NCI-H82 (cell line): ENCODE measurements at places on chromosomes 13 and 19.

DNA sequence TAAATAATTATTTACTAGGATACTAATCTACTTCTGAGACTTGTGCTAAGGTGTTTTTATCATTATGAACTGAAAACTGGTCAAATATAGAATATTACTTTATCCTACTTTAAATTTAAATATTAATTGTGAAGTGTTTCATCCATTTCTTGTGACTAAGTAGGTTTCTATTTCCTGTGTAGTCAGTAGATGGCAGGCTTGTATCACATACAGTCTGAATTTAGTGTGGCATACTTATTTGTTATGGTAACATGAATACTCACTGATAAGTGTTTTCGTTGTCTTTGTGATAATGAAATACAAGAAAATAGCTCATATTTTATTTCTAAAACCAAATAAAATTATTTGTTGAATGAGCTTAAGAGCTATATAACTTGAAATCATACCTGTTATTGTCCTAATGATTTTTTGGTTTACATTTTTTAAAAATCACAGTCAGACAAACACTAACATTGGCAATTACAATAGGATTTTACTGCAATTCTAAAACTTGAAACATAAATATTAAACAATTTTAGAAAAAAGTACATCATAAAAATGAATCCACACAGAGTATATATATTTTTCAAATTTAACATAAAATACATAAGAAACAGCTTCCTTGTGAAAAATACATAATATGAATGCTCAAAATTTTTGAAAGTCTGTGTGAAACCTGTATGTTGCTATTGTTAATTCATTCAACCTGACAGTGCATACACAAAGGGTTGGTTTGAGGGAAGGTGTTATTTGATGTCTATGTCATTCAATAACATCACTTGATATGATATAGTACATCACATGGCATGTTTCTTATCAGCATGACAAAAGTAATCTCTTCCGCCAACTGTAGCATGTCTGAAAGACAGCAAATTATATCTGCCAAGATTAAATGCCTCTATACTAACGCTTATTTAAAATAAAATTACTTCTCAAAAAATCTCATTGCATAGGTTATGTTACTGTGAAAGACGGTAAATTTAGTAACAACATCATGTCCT is 904.8 kb upstream of the PCDH20 start:
- DNase-seq: peak; percentile 82

DNA sequence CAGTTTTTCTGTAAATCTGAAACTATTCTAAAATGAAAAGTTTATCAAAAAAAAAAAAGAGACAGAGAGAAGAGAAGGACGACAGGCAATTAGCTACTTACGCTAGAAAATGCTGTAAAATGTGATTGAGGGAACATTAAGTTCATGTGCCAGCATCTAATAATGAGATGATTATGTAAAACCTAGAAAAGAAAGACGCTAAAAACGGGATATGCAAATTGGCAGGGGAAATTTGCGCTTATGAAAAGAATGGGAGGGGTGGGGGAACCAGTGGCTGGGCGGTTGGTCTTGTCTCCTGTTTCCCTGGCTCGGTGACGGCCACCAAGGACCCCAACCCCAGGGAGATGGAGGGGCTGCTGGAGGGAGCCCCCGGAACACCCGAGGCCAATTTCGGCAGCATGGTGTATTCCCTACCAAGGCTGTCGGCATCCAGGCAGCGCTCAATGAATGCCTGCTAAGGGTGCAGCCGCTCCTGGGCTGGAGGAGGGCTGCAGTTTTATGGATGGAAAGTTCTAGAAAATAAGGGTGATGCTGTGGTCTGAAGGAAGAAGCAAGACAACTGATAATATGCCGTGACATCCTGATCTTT is 34.2 kb downstream of the GNG7 start:
- no peak for DNase-seq

- no peak for DNase-seq
Measured at GRCh38 chr19:49645995-49646394, 4.0 kb downstream of the SCAF1 start.

DNA sequence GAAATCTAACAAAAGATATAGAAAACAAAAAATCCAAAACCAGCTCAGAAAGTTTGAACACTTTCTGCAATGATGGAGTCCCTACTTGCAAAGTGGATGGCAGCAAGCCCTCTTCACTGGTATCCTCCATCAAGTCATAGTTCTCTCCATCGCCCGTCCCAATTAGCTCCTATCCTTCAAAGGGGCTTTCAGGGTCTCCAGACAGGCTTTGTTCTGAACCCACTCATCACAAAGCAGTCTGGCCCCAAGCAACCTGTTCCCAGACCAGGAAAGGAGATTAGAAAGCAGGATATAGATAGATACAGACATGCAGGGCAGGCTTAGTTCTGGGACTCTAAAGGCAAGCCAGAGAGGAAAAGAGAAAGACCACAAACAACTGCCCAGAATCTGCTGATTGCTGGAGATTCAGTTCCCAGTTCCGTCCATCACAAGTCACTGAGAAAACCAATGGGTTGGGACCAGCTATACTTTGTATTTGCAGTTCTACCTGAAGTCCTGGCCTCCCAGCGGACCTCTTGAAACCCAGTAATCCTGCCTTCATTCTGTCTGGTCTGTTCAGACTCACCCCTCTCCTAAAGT is 47.2 kb upstream of the EPHX3 start:
- peak; percentile 89 for DNase-seq

- DNase-seq: no peak
Measured at GRCh38 chr19:10222201-10222890, 8.8 kb downstream of the S1PR2 start.

- DNase-seq: peak; percentile 40
Measured at GRCh38 chr13:40123962-40124632, 468.6 kb downstream of the COG6 start.

- DNase-seq: no peak
Measured at GRCh38 chr13:34857558-34858325, 84.3 kb upstream of the NBEA start.

DNA sequence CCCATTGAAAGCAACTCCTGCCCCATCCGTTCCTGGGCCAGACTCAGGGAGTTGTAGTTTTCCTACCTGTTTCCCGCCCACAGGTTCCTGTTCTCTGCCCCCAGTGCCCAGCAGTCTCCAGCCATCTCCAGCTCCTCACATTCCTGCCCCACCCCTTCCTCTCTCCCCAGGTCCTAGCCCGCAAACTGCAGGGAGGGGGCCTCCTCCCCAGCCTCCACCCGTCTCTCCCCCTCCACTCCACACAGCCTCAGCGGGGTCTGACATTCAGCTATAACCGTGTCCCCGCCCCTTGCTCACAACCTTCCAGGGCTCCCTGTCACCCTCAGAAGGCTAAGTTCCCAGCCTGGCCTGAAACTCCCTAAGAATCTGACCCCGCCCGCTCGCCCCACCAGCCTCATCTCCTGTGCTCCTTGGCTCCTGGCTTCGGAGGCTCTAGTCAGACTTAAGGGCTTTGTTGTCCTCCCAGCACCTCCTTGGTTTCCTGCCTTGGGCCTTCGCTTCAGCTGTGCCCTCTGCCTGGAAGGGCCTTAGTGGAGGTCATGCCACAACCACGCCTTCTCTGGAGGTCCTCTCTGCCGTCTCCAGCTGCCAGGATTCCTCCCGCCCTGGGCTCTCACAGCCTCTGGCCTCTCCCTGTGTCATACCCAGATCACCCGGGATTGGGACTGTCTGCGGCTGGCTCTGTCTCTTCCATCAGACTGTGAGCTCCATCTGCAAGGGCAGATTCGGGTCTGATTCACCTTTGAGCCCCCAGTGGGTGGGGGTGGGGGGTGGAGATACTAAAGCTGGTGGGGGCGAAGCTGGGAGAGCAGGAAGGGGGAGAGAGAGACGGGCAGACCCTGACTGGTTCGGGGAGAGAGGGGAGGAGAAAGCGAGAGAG is 5.1 kb upstream of the SPACA6 start:
- peak; percentile 60 for DNase-seq

GRCh38 chr19:17873786-17874757 is 2.3 kb downstream of the SLC5A5 start:
- DNase-seq: peak; percentile 97

DNA sequence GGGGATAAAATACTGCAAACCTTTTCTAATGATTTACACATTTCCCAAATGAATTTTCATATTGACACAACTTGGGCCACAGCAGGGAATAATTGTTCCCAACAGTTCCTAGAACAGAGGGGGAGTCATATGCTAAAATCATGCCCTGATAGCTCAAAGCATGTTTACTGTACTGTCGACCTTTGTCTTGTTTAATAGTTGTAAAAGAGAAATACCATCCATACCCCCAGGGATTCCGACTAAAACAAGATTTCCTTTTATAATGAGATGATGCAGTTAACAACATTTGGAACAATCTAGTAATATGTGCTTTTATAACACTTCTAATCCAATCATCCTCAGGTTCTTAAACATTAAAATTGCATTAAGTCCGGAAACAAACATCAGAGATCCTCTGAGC is 759.7 kb downstream of the OLFM4 start:
- DNase-seq: peak; percentile 88

GRCh38 chr19:41595890-41596280 is 19.9 kb downstream of the CEACAM21 start:
- DNase-seq: no peak

DNA sequence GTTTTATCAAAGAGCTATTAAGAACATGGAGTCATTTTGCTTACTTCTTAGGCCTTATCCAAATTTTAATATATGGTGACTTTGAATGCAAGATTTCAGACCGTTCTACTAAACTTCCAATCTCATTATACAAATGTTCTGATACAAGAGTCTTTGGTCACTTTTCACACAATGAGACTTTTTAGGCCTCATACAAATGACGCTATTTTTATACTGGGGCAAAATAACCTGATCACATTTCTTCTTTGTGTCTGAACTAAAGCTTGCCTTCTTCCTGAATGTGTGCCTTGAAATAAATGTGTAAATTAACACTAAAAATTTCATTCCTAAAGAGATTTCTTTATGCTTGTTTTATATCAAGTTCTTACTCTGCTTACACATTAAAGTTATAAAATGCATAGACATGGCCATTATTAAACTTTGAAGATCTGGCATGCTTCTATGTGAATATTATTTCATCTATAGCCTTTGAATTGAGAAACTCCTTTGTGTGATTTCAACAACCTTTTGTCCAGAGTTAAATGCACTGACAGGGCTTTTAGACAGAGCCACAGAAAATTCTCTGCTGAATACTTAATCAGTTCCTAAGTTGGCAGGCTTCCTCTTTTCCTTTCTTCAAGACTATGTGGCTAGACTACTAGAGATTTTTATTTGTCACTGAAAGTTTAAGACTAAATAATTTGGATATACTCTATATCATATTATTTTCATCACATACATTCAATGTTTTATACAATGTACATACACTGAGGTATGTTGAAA is 86.1 kb downstream of the EDNRB start:
- no peak for DNase-seq

GRCh38 chr13:32893176-32893575 is 123.0 kb upstream of the KL start:
- DNase-seq: no peak

DNA sequence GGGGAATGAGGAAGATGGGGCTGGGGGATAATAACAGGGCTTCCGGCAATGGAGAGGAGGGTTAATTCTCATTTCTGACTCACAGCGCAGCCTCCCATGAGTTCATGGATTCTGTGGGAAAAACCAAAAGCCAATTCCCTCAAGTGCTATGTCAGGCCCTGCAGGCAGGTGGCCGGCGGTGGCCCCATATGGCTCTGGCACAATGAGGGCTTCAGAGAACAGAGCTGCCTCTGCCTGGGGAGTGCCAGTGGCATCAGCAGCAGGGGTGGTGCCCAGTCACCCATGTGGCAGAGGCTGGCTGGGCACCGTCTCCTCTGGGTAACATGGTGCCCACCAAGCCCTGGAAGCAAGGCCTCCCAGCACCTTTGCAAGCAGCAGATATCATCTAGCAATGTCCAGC is 69.1 kb downstream of the ALOX5AP start:
- peak; percentile 40 for DNase-seq

DNA sequence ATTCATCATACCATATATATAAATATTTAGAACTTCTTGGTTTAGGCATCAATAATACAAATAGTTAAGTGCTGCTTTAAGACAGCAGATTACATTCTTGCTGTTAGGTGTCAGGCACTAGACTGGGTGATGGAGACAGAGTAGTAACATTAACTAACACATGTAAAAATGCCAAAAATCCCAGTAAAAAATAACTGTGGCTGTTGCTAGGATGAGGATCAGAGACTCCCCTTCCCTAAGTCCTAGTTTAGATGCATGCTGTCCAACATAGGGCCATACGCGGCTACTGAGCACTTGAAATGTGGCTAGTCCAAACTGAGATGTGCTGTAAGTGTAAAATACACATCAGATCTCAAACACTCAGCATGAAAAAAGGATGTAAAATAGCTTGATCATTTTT is 94.7 kb downstream of the CDADC1 start:
- no peak for DNase-seq

DNA sequence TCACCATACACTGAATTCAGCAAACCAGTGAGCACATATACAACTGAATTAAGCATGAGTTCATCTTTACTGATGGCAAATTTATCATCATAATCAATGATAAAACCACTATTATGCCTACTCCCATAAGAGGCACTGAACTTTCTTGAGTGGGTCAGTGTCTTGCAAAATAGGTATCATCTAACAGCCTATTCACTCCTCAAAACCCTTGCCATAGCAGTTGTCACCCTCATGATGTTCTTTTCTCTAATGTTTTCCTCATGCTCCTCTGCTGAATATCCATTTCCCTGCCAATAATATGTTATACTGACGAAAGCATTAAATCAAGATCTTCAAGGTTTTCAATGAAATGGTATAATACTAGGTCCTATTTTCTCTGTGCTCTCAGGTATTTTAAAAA is 5.6 kb downstream of the ARGLU1 start:
- DNase-seq: no peak

- DNase-seq: no peak
Measured at GRCh38 chr13:40231311-40231710, 435.1 kb downstream of the FOXO1 start.

DNA sequence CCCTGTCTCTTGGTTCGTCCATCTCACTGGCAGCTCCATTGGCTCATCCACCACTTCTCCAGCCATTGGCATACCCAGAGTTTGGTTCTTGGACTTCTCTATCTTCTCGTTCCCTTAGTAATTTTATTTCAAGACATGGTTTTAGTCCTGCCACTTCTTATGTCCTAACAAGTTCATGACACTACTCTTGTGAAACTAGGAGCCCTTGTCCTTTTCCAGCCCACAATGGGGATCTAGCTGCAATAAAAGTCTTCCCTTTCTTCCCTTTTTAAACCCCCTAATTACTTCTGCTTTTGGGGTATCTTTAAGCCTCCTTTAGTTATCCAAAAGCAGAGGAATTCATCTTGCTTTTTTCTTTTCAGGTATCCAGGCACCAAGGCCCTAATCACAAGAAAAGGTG is 2.9 kb upstream of the RCBTB2 start:
- no peak for DNase-seq

GRCh38 chr19:54189145-54189734 is at the start of gene MBOAT7:
Gene MBOAT7 (minus strand): TSS chr19:54189580. CDS start chr19:54188508, 1,072 bp downstream.
- peak; percentile 93 for DNase-seq
